ENCODE measurements at places on chromosomes 7 and 10.

- no peak for DNase-seq
Measured at GRCh38 chr7:57354195-57354594, 95.8 kb upstream of the ZNF716 start.

DNA sequence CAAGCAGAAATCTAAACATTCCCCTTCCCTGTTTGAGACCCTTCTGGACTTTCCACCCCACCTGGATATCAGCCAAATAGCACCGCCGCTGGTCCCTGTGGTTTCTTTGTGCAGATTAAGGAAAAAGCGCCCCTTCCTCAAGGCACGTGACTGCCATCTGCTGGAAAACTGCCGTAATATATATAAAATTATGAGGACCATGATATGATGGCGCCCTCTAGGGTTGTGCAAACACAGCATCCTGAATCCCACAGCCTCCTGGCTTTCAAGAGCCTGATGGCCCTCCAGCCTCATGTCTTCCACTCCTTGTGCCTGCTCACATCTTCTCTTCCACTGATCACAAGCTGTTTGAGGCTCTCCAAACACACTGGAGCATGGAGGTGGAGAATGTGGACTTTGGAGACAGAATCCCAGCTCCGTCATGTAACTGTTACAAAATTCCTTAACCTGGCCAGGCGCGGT lies 121.3 kb downstream of the MYL10 start:
- DNase-seq, result peak; percentile 9

- DNase-seq, result no peak
Measured at GRCh38 chr7:69683002-69683401, 84.7 kb downstream of the AUTS2 start.

DNA sequence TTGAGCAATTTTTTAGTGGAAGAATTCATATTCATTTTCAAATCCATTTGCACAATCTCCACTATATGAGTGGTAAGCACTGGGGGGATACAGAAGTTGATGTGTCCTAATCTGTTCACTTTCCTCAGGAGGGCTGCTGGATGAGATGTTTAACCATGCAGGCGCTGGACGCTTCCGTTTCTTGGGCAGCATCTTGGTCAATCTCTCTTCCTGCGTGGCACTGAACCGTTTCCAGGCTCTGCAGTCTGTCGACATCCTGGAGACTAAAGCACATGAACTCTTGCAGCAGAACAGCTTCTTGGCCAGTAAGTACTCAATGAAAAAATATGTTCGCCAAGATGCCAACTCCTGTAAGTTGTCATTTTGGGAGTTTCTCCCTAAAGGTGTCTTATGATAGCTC lies 179.3 kb downstream of the ABCA13 start:
- DNase-seq, result no peak

- no peak for DNase-seq
Measured at GRCh38 chr10:97444212-97444611, 1.6 kb downstream of the EXOSC1 start.

GRCh38 chr7:84412161-84412969 lies 217.8 kb upstream of the SEMA3A start:
- peak; percentile 88 for DNase-seq

GRCh38 chr7:960269-960871 lies 5.9 kb upstream of the ADAP1 start:
- no peak for DNase-seq

GRCh38 chr7:52475001-52475582 lies 560.3 kb upstream of the POM121L12 start:
- no peak for DNase-seq

DNA sequence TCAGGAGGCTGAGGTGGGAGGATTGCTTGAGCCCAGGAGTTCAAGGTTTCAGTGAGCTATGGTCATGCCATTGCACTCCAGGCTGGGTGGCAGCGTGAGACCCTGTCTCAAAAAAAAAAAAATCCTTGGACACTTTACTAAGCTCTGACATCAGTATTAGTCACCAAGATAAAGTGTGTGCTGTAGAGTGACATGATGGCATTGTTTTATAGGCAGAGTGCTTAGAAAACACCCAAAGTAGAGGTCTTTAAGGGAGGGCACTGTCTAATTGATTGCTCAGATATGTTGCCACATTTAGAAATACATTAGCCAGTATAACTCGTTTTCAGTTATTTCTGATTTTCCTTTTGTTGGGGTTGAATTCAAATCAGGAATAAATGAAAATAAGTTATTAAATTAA lies 235.9 kb downstream of the REEP3 start:
- no peak for DNase-seq

- no peak for DNase-seq
Measured at GRCh38 chr7:52959336-52959735, 76.1 kb upstream of the POM121L12 start.

- no peak for DNase-seq
Measured at GRCh38 chr10:49649294-49649693, 30.2 kb upstream of the C10orf53 start.

DNA sequence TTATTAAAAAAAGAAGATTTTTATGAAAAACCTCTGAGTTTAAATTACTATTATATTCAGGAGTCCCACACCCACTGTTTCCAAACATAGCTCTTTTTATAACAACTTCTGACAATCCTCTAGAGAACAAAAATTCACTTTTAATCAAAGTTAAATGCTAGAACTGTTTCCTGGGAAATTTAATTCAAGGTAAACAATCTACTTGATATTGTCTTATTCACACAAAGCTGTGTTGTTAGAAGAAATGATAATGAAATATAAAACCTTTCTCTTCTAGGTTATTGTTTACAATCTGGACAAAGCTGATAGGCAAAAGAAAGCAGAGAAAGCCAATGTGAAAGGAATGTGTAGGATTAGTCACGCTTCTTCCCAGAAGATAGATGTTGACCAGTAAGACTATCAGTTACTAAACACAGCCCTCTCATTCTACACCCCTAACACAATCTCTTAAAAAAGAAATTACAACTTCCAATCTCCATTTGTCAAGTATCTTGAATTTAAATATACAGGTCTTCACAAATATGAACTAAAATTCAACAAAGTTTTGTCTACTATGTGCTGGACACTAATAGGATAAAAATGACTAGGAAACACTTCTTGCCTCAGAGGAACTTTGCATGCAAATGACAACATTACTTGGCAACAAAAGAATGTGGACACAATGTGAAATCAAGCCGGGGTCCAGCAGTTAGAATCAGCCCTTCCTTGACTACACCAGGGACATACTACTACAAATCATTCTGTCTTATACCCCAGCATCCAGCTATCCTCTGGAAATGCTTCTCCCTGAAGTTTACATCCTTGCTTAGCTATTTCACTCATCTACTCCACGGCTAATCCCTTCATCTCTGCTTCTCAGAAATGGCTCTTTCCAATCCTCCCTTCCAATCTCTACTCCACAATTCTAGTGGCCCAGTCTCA lies 123.7 kb downstream of the IMMP2L start:
- peak; percentile 21 for DNase-seq

- DNase-seq, result no peak
Measured at GRCh38 chr7:95433952-95434556, 774 bp downstream of the PON2 start.

- no peak for DNase-seq
Measured at GRCh38 chr7:108403597-108404217, 52.5 kb downstream of the NRCAM start.

DNA sequence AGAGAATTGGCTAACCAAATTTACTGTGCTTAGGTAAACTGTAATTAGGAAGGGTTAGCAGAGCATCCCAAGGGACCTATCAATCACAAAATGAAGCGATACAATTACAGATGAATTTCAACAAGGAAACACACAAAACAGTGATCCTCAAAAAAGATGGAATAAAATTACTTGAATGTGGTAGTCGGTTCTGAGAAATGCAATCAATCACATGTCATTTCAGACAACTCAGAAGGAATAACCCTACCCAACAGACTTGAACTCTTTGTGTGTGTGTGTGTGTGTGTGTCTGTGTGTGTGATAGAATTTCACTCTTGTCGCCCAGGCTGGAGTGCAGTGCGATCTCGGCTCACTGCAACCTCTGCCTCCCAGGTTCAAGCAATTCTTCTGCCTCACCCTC lies 43.5 kb downstream of the ST8SIA6 start:
- DNase-seq, result no peak

- DNase-seq, result peak; percentile 35
Measured at GRCh38 chr10:35216303-35216905, 89.8 kb downstream of the CREM start.

GRCh38 chr7:151008143-151008510 lies 16.2 kb downstream of the ATG9B start:
- no peak for DNase-seq

- DNase-seq, result no peak
Measured at GRCh38 chr10:6058682-6059475, 3.3 kb downstream of the IL2RA start.

DNA sequence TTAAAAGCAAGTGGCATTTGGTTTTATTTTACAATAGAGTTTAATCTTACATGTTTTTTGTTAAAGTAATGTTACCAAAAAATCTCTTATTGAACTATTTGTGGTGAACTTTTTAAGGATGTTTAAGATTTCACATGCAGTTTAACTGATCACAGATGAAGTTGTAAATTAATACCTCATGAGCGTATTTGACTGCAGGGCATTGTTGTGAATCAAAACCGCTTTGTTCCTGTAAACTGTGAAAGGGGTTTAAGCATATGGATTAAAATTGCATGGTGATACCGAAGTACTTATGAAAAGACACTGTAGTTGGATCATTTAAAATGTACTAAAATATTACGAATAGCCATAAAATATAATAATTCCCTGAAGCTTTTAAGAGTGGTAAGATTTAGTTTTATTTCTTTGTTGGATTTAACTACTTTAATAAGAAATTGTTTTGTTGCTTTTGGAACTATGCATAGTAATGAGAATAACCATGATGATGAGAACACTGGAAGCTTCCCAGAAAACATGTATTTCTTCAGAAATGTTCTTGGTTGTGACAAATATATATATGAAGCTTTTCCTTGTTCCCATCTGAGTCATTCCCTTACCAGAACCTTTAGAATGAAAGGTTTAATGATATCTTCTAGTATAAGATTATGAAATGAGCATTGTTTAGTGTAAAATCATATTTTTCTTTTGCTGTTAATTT lies 131.3 kb downstream of the ADK start:
- DNase-seq, result no peak

DNA sequence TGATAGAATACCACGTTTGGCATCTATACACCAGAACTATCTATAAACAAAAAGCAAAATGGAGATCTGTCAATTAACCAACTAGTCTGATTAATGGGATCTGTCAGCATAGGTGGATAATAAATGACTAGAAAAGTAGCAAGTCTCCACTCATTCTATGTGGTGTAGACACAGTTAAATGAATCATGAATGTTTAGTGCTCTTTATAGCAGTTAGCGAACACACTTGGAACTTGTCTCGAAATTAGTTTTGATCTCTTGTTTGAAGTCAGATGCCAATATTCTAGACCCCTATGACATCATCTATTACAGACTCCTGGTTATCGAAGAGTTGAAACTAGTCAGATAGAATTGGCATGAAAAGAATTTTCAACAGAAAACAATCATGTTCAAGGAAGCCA lies 259.7 kb downstream of the AHR start:
- DNase-seq, result no peak

GRCh38 chr10:56902554-56902953 lies 541.5 kb upstream of the ZWINT start:
- no peak for DNase-seq

- DNase-seq, result no peak
Measured at GRCh38 chr7:118478236-118478635, 253.7 kb downstream of the ANKRD7 start.

DNA sequence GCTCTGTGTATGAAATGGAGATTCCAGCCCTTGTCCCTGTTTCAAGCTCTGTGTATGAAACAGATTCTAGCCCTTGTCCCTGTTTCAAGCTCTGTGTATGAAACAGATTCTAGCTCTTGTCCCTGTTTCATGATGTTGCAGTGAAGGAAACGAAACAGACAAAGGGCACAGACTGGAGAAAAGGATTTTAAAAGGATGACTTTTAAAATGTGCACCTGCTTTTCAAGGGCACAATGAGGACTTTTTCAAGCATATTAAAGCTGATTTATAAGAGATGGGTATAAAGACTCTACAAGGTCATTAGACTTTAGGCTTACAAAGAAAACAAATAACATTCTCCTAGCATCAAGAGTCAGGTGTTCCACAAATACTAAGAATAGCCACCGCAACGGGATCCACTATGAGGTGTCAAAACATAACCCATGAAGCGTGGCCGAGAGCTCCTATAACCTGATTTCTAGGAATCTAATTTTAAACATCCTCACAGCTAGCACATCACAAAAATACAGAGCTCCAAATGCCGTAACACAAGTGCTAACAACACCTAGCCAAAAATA lies 29.0 kb downstream of the DIP2C start:
- DNase-seq, result no peak

GRCh38 chr10:131911451-131911850 lies 10.6 kb downstream of the PPP2R2D start:
- DNase-seq, result no peak

GRCh38 chr7:140082770-140083169 lies 20.0 kb upstream of the PARP12 start:
- DNase-seq, result no peak

- no peak for DNase-seq
Measured at GRCh38 chr10:101629837-101630632, 41.9 kb downstream of the DPCD start.

- DNase-seq, result no peak
Measured at GRCh38 chr10:100879741-100880360, 32.9 kb upstream of the SLF2 start.

GRCh38 chr7:46315891-46316290 lies 394.8 kb upstream of the IGFBP3 start:
- DNase-seq, result peak; percentile 70

GRCh38 chr7:144529269-144529926 lies 125.9 kb upstream of the NOBOX start:
- no peak for DNase-seq

GRCh38 chr7:20479706-20480105 lies 135.8 kb upstream of the ABCB5 start:
- DNase-seq, result no peak

DNA sequence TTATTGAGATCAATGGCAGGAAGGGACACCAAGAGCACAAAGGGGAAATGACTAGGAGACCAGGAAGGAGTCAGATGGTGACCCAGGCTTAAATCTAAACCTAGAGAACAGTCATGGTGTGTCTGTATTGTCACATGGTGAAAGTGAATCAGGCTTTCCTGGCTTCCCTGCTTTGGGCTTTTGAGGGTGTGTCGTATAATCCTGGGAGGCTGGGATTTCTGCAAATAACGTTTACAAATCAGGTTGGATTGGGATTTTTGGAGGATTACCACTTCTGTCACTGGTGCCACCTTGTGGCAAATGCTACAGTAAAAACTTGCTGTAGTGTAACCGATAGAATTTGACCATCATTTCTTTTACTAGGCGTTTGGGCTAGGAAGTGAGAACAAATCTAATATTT lies 502.6 kb downstream of the NRG3 start:
- peak; percentile 26 for DNase-seq

- DNase-seq, result no peak
Measured at GRCh38 chr10:125015356-125015944, 73.5 kb downstream of the ZRANB1 start.

DNA sequence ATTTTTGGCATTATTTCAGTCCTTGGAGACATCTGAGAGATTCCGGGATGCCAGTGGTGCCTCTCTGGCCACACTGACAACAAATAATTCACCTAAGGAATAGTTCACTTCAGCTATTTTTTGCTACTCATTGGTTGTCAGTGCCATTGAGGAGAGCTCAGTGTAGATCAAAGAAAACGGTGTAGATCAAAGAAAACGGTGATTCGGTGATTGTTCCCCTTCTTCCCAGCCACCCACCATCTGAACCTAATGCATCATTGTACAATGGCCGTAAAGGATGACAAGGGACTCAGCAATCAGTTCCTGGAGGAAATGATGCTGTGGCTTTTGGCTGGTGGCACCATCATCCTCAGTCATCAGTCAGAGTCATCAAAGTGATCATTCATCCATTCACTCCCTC lies 80.6 kb downstream of the PTPRZ1 start:
- DNase-seq, result no peak

- DNase-seq, result peak; percentile 14
Measured at GRCh38 chr10:28429573-28430216, 103.2 kb upstream of the WAC start.

Measured in mammary epithelial cell (primary cell).